ENCODE measurements at places on chromosomes 11 and 22. TPM values are rescaled to one million over a fixed set of nuclear protein-coding genes. Genes with fewer than 3 reads are reported as not detected.

- DNase-seq = no peak
These were observed at the start of gene MORC2 for GRCh38 chr22:30968015-30968923. Gene MORC2 (minus strand): TSS chr22:30968774. CDS start chr22:30967889, 885 bp downstream.

DNA sequence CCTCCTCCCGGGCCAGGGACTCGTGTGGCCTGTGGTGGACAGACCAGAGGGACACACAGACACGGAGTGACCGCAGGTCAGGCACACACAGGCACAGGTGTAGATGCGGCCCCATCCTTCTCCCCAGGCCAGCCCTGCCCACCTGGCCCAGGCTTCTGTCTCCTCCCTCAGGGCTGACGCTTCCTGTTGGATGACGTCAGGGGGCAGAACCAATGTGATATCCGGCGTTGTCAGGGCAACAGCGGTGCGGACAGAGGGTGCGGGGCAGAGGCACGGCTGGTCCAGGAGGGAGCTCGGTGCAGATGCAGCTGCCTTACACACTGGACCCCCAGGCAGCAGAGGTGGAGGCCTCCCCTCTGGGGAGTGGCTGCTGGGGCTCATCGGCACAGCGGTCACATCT is 2.9 kb upstream of the TUBGCP6 start:
- no peak for DNase-seq

GRCh38 chr22:26168939-26169314 is 335 bp upstream of the SEZ6L start:
- DNase-seq = no peak

GRCh38 chr11:88352139-88352538 is 14.6 kb upstream of the CTSC start:
- DNase-seq = peak; percentile 37

DNA sequence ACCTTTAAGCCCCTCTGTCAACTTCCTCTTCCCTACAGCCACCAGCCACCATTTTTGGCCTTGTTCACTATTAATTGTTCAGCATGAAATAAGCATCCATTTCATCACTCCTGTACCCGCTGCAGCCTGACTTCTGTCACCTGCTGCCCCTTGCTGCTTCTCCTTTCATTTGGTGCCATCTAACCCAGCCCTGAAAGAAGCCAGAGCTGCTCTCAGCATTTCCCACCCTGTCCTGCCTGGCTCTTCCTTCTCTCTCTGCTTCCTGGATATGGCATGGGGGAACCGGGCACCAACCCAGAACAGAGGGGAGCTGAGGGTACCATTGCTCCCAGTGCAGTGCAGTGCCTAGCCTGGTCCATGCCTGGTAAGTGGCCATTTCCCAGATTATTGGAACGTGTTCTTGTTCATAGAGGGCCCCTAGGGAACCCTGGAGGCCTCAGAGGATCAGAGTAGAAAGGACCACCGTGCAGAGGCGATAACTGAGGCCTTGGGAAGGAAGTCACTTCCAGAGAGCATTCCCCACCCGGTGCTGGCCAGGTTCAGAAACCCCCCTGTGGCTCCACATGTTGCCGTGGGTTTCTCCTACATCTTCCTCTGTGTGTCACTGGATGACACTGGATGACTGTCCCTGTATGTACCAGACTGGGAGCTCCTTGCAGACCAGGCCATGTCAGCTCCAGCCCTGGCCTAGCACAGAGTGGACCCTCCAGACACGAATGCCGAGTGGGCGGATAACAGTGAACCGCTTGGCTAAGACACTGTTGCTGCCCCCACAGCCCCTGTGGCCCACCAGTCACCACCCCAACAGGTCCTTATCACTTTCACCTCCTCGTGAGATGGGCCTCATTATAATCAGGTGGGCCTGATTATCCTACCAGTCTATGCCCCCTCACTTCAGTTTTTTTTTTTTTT is 4.7 kb downstream of the YDJC start:
- no peak for DNase-seq

Gene NLRP6
- total RNA-seq = not detected
